ENCODE measurements at places on chromosomes 12 and 14.

DNA sequence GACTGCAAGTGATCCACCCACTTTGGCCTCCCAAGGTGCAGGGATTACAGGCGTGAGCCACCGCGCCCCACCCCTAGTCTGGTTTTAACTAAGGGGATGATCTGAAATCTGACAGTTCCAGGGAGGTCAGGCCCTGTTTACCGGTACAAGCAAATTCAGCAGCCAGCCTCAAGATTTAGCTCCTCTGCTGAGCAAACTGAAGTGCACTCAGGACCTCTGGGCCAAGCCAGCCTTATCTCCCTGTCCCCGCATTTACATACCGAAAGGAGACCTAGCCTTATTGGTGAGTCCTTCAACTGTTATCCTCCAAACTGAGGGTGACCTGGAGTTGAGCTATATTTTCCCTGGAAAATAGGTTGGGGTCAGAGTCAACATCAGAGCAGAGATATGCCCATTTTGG lies 835 bp upstream of the ABHD4 start:
- no peak for DNase-seq

DNA sequence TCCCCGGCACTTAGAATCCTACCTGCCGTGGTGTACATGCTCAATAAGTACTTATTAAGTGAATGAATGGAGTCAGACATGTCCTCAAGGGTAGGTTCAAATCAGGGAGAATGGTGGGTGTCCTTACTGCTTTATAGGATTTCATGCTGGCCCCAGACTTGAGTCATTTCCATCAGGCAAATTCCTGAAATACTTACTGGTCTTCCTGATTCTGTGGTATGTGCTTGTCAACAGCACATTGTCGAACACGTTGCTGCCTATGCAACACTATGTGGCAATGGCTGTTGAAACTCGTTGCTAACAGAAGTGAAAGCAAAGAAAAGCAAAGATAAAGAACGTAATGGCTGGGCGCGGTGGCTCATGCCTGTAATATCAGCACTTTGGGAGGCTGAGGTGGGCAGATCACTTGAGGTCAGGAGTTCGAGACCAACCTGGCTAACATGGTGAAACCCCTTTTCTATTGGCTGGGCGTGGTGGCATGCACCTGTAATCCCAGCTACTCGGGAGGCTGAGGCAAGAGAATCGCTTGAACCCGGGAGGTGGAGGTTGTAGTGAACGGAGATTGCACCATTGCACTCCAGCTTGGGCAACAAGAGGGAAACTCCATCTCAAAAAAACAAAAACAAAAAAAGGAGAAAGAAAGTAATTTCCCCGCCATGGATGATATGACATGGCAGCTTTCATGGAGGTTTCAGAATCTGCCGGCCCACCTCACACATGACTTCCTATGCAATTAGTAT lies 214.9 kb downstream of the ZFP36L1 start:
- DNase-seq: peak; percentile 57

- DNase-seq: no peak
These were observed 35.8 kb downstream of the CDKL1 start for GRCh38 chr14:50360851-50361250.

- no peak for DNase-seq
These were observed 27.8 kb upstream of the GLIPR1 start for GRCh38 chr12:75452675-75453330.

DNA sequence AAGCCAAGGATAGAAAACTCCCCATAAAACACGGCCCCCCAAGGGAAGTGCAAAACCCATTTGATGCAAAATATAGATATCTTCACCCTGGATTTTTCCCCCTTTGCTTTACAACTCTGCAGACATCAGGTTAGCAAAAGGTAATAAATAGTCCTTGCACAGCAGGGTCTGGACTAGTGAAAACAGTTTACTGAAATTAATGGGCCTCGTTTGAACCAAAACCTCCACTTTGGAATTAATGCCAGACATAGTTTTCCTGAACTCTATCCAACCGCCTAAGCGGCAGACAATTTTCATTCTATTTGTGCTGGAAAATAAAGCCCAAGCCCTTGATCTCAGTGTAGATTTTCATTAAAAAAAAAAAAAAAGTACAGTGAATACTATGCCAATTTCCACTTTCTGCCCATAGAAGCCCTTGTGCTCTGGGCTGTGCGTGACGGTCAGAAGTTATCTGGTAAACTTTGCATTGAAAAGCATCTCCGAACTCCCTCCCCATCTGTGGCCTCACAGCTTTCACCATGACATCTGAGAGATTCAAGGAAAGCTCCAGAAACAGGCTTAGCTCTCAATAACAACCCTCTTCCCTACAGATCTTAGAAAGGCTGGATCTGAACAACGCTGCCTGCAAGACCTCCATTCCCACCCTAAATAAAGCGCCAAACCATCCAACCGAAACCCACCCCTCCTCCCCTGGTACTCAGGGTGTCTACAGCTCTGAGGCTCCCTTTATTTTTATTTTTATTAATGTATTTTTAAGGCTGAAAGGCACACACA lies 11.0 kb upstream of the IRF2BPL start:
- DNase-seq: no peak

DNA sequence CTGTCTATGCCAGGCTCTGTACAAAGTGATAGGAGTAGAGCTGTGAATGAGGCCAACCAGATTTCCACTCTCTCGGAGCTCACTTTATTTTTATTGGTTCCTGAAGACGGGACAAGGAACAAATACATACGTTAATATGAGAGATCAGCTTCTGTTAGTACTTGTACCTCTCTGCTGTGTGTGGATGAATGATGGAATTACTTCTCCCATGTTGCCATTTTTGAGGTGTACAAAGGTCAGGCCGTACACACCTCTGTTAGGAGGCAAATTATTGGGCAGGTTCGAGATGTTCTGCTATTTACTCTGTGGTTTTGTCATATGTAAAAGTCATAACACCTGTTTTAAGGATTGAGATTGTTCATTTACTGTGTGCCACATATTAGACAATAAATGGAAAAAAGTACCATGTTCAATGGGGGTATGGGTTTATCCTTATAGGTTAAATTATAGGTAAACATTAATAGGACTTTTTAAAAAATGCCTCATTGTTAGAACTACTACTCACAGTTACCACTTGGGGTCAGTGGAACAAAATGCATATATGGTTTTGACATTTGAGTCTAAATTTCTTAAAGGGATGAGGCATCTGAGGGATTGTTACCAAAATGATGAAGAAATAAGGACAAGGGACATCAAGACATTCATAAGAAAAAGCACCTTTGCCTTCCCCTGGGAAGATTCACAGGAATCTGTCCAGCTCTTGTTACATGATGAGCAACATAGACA lies 26.9 kb downstream of the WBP11 start:
- DNase-seq: no peak

GRCh38 chr12:93857991-93858447 lies 180.8 kb downstream of the CRADD start:
- DNase-seq: no peak
